ENCODE measurements at places on chromosomes 16 and 17.

DNA sequence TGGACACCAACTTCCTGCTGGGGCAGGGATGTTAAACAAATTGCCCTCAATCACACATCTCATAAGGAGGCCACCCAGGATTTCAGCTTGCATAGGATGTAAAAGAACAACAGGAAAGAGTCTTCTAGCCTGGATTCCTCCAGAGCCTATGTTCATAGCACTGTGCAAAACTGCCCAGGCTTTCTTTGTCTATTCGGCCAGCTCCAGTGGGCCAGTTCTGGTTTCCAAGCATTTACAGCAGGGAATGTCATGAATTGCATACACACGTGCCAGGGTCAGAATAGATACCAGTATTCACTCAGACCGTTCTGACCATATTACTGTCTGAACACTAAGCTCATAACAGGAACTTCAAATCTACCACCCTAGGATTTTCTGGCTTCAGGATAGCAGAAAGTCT lies 273.2 kb downstream of the CDH8 start:
- DNase-seq: no peak

DNA sequence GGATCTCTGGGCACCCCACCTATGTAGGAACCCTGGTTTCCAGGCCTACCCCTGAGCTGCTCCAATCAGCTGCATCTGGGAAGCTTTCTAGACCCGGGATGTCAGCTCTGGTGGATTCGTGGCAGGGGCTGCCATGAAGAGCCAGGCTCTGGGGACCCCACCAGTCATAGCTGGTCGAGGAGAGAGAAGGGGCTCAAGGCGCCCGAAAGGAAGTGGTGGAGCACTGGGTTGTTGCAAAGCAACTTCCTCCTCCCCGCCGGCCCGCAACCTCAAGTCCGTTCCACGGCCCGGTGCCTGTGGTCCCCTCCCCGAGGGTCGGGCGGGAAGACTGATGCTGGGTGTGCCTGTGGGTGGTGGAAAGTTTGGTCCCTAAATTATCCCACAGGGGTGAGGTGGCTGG lies 10.2 kb downstream of the TBKBP1 start:
- no peak for DNase-seq

DNA sequence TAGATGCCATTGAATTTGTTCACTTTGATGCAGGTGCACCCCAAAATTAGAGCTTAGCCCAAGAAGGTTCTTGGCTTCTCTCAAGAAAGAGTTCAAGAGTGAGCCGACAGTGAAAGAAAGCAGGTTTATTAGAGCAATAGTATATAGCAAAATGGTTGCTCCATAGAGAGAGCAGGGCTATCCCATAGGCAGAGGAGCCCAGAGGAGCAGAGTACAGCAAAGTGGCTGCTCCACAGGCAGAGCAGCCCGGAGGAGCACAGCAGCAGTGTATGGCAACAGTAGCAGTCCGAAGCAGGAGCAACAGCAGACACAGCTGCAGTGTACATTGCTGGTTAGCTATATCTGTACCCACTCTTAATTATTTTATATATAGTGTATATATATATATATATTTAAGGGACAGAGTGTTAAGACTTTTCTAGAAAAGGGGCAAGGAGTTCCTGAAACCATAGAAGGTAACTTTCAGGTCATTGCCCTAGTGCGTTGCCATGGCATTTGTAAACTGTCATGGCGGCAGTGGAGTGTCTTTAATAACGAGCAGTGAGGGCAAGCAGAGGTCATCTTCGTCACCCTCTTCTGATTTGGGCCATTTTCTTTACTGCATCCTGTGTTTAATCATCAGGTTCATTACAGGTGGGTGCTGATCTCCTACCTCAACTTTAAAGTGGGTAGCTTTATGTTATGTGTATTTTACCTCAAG lies 222.7 kb downstream of the CYB561 start:
- DNase-seq: no peak

DNA sequence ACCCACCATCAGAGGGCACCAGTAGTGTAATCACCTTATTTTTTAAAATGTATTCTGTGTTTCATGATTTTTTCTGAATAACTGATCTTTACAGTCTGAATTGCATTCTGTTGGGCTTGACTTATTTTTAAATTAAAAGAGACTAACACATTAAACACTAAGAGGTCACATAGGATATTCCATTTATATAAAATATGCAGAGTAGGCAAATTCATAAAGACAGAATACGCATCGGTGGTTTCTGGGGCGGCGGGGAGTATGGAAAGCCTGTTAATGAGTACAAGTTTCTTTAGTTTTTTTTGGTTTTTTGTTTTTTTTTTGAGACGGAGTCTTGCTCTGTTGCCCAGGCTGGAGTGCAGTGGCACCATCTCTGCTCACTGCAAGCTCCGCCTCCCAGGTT lies 366.3 kb downstream of the WWOX start:
- DNase-seq: no peak

DNA sequence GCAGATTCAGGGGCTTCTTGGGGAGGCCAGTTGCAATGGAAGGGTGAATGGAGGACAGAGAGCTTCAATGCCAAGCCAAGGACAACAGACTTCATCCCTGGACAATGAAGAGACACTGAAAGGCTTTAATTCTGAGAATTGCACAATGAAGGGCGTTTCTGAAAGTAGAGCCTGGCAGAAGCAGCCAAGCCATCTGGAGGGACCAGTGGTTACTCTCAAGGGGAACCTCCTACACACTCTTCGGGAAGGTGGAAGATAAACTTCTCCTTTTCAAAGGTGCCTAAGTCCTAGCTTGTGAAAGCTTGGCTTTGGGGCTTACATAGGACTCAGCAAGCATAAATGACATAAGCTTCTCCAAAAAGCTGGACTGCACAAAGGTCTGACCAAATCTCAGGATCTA lies 6.2 kb upstream of the CES1 start:
- DNase-seq: no peak

DNA sequence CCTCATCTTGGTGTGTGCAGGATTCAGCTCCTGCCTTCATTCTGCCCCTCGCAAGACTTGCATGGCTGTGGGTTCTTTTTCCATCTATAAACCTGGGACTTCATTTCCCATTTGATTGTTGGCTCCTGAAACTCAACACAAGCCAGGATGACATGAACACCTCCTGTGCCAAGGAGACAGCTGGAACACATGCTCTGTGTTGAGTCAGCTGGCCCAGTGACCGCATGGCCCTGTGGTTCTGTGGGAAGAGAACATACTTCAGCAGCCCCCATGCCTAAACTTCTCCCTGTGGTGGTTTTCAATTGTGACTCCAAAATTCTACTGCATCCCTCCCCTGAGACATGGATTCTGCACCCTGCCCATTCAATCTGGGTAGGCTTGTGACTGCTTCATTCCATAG lies 57.9 kb upstream of the FOXF1 start:
- DNase-seq: no peak

GRCh38 chr17:32971171-32971570 lies 20.5 kb upstream of the SPACA3 start:
- no peak for DNase-seq

DNA sequence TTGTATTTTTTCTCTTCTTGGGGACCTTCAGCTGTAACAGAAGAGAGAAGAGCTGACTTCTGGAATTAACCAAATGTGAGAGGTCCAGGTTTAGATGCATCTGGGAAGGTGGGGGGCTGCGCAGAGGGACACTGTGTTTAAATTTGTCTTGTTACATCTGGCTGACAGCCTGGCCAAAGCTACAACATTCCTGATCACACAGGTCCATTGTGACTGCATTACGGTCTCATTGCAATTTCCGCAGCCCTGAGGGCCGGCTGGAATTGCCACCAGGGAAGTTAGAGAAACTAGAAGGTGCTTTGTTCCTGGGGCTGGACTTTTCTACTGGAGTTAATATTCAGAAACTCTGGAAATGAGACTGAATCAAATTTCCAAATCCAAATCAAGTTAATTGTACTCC lies 37.9 kb upstream of the LRRC75A start:
- DNase-seq: no peak

DNA sequence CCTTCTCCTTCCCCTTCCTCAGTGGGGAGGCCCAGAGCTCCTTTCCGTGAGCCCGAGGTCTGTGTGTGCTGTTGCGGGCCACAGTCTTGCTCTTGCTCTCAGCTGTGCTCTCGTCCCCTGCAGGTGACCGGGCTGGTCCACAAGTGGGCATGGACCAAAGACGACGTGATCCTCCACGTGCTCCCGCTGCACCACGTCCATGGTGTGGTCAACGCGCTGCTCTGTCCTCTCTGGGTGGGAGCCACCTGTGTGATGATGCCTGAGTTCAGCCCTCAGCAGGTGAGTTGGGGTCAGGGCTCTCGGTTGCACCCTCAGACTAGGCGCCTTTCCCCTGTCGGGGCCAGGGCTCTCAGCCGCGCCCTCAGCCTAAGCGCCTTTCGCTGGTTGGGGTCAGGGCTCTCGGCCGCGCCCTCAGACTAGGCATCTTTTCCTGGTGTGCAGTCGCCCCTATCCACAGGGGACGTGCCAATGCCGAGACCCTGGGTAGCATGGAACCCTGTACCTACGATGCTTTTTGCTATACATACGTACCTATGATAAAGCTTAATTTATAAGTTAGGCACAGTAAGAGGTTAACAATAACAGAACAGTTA lies 8.9 kb downstream of the ACSF3 start:
- no peak for DNase-seq

DNA sequence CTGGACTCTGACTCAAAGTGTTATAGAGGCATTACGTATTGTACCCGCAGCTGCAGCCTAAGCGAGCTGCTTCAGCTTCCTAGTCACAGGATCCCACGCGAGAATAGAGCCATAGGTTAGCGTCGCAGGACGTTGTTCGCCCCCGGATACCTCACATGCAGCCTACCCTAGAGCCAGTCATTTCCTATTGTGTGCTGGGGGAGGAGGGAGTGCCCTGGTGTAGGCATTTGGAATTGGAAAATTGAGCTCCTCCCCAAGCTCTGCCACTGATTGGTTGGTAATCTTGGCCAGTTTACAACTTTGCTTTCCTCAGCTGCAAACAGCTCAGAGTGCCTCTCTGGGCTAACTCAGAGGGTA lies 530 bp downstream of the NAA60 start:
- no peak for DNase-seq

DNA sequence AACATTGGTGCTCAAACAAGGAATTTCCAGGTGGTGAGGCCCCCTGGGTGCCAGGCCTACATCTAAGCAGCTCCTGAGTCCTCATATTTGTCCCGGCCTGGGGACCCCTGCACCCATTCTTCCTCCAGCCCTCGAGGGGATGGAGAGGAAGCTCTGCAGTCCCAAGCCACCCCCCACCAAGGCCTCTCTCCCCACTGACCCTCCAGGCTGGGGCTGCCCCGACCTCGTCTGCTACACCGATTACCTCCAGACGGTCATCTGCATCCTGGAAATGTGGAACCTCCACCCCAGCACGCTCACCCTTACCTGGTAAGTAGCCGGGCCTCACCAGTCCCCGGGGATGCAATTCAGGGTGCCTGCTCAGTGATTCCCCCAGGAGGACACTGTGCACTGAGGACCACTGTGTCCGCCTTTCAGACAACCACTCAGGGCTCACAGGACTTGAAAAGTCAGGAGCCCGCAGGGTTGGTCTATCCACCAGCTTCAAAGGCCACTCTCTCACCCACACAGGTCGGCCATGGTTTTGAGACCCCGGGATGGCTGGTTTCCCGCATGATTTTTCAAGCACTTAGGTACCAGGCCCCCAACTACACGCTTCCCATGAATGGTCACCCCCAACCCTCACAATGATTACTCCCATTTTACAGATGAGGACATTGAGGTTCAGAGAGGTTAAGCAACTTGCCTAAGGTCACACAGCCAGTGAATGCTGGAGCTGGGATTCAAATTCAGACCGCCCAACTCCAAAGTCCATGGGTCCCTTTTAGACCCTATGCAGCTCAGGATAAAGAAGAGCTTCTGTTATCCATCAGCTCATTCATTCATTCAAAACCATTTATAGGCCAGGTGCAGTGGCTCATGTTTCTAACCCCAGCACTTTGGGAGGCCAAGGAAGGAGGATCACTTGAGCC lies 32.4 kb downstream of the IL21R start:
- DNase-seq: no peak

DNA sequence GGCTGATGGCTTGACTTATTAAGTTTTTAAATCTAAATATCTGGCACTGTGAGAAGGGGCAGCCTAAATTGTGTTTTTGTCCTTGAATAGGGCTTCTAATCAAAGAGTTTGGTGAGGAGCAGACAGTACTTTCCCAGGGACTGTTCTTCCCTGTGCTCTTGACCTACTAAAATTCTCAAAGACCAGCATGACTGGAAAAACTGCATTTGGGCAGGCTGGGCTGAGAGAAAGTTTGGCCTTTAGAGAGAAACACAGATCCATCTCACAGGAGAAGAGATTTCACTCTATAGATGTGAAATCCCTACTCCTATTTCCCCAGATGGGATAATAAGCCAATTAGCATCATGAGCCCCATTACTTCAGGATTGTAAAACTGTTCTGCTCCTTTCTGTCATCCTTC lies 7.3 kb downstream of the PCTP start:
- no peak for DNase-seq

DNA sequence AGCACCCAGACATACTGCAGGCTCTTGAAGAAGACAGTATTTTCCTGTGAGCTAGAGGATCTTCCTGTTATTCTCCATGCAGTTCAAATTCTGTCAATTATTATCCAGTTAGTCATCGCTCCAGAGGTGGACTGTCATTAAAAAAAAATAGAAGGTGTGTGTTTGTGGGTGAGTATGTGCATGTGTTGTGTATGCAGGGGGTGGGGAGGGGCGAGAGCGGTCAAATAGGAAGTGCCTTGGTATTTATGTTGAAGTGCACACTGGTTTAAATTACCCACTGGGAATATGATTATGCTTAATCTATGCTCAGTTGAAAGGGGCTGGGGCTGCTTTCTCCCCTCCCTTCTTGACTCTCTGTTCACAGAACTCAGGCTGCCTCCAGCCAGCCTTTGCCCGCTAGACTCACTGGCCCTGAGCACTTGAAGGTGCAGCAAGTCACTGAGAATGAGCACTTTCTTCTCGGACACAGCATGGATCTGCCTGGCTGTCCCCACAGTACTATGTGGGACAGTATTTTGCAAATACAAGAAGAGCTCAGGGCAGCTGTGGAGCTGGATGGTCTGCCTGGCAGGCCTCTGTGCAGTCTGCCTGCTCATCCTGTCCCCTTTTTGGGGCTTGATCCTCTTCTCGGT lies at the start of gene HSD17B2:
Gene HSD17B2 (plus strand): TSS at position 273 of the 632 bp plus-strand sequence. CDS start 172 bp downstream, at position 445.
- no peak for DNase-seq

DNA sequence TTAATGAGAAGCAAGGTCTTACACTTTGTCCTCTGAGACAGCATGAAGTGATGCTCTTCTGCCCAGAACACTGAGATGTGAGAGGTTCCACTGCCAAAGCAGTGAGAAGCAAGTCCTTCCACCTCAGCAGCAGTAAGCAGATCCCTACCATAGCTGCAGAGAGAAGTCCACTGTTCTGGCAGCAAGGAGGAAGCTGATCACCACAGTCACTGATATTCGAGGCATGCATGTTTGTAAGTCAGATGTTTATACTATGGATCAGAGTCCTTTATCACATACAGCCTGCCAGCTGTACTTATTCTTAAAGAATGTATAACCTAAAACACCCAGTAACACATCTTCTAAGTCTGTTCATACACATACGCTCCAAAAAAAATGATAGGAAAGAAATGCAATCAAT lies 18.2 kb upstream of the METTL2A start:
- DNase-seq: no peak

DNA sequence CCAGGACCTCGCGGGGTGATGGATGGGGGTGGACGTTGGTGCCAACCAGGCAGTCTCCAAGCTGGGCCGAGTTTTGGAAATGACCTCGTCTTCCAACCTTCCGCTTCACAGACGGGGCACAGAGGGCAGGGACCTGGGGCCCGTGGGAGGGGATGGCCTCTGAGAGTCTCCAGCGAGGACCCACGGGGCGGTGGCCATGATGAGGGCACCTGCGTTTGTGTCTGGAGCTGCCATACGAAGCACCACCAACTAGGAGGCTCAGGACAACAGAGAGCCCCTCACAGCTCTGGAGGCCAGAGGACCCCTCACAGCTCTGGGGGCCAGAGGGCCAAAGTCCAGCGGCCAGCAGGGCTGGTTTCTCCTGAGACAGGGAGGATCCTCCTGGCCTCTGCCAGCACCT lies 26.5 kb downstream of the SOX8 start:
- no peak for DNase-seq
